ENCODE measurements at places on chromosomes 1 and 21.

DNA sequence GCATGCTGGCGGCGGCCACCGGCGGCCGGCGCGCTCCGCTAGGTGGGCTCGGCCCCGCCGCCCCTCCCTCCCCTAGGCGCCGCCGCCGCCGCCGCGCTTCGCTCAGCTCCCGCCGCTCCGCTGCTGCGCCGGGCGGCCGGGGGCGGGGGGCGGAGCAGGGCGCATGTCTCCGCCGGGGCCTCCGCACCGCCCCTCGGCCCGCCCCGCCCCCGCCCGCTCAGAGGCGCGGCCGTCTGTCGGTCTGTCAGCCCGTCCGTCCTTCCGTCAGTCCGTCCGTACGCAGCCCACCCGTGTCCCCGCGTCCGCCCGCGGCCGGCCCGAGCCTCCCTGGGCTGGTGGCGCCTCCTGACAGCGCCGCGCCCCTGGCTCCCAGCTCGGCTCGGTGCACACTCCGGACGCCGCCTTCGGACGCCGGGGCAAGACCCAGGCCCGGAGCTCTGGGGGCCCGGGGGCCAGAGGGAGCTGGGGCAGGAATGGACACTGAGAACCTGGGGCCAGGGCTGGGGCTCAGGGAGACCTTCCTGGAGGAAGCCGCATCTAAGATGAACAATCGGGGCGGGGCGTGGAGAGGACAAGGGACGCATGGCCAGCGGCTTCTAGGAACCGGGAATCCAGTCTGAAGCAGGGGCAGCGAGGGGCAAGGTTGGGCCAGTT is at the start of gene GPR153:
Gene GPR153, minus strand, starts transcription at position 138 of the 654 bp plus-strand sequence. CDS start 6,193 bp downstream, outside the sequence.
- DNase-seq = no peak

- no peak for DNase-seq
Observed at GRCh38 chr1:30906631-30907441, 1.7 kb downstream of the SDC3 start.

DNA sequence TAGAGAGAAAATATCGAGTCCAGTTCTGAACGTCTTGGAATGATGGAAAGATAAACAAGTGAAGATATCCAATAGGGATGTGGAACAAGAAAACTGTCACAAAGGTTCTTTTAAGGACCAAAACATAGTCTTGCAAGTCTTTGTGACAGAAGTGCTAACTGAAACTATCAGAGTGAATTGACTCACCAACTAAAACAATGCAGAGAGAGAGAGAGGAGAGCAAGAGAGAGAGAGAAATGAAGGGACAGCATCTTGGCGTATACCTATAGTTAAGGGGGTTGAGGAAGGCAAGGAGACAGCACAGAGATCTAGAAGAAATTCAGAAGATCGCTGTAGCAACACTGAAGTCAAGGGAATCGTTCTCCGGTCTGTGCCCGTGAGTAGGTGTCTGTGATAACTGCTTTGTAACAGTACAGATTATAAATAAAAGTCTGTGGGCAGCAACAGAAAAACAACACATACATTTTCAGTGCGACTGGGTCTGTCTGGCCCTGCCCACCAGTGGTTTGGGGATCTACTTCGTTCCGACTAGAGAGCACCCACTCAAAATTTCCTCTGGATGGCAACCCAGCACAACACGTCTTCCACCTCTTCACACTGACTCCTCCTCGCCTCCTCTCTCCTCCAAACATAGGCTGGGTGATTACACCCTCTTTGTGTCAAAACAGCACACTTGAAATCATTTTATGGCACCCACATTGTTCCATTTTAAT is 4.8 kb upstream of the COA6 start:
- DNase-seq = no peak

- no peak for DNase-seq
Observed at GRCh38 chr21:38847556-38847955, 41.8 kb downstream of the ETS2 start.

GRCh38 chr21:37251294-37251634 is 15.9 kb downstream of the VPS26C start:
- no peak for DNase-seq

- no peak for DNase-seq
Observed at GRCh38 chr1:153253076-153253475, 6.4 kb upstream of the LORICRIN start.

GRCh38 chr1:22778408-22778807 is 67.8 kb downstream of the EPHB2 start:
- DNase-seq = no peak

DNA sequence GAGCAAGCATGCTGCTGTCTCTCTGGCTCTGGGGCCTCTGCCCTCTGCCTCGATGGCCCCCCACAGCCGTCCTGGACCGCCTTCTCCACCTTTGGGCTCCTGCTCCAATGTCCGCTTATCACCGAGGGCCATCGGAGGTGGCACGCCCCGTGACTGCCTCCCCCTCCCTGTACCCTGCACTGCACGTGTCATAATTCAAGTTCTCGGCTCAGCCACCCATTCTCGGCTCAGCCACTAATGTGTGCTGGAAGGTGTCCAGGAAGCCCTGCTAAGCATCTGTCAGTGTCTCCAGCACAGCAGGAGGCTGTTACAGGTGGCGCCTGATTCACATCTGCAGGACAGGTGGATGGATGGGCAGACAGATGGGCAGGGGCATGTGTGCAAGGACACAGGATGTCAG is 45.5 kb downstream of the TP73 start:
- DNase-seq = no peak

DNA sequence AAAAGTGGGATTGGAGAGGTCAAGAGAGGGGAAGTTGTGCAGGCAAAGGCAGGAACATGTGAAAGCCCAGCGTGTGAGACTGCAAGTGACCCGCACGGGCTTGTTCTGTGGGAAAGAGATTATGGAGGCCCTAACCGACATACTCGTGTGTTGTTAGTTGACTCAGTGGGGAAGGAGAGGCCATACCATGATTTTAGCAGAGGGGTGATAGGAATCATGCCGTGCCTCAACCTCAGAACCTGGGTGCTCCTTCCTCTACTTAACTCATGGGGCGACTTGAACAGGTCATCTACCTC is 19.3 kb downstream of the PGLYRP3 start:
- DNase-seq = no peak

DNA sequence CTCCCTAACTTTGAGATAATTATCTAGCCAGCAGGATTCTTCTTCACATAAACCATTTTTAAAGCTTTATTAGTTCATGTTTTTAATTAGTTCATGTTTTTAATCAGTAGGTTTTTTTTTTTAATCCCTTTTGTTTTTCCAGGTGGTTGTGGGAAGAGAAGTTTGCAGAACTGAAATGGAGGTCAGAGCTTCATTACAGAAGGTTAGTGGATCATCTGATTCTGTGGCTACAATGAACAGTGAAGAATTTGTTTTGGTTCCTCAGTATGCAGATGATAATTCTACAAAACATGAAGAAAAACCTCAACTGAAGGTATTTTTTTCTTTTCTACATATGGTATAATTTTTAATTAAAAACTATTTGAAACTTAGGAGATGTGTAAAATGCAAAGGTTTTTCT is 59.7 kb downstream of the RABGAP1L start:
- DNase-seq = no peak

GRCh38 chr1:8512504-8512903 is 194.6 kb downstream of the SLC45A1 start:
- DNase-seq = no peak

GRCh38 chr1:178533121-178533946 is 20.4 kb downstream of the TEX35 start:
- DNase-seq = no peak

- no peak for DNase-seq
Observed at GRCh38 chr21:28338701-28339305, 653.9 kb downstream of the LTN1 start.

DNA sequence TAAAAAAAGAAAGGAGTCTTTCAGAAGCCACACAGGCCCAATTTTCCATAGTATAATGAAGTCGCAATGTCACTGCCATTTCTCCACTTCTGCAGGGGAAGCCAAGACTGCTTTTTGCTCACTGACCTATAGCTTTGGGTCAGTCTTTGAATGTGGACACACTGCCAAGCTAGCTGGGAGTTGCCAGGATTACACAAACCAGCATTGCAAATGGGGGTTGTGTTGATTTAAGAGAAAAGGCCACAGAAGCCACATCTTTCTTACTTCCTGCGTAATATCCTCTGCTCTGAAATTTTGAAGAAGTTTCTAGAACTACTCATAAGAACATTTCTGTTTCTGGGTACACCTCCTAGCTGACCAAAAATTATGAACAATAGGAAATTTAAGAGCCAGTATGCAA is 45.8 kb upstream of the SAMSN1 start:
- no peak for DNase-seq

GRCh38 chr1:113241237-113241636 is 149.1 kb upstream of the MAGI3 start:
- no peak for DNase-seq

GRCh38 chr1:61083013-61083806 is 849 bp downstream of the NFIA start:
- no peak for DNase-seq

- DNase-seq = no peak
Observed at GRCh38 chr1:48793863-48794262, 17.2 kb upstream of the BEND5 start.

DNA sequence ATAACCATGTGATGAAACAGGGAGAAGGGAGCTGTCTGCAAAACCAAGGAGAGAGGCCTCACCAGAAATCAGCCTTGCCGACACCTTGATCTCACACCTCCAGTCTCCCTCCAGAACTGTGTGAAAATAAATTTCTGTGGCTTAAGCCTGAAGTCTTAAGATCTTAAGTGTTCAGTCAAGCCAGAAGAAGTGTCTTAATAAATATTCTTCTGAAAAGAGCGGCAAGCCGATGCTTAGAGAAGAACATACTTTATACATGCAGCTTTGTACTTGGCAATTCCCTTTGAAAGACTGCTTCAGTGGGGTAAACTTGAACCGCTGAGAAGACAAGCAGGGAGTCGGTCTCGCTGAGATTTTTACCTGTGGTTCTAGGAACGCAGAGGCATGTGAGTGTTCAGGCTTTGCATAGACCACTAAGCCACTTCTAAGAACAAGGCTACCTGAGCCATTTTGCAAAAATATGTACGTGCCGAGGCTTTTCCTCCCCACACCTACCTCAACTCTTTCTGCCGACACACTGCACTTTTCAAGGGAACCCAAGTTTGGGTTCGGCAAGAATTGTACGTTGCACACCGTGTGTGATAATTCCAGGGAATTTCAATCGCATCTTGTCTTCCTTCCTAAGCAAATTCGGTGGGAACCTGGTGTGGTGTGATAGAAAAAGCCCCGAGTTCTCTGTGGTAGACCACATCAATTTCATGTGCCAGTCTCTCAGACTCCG is 3.4 kb downstream of the RUNX1 start:
- no peak for DNase-seq

- DNase-seq = no peak
Observed at GRCh38 chr1:100456880-100457279, 81.1 kb upstream of the GPR88 start.

DNA sequence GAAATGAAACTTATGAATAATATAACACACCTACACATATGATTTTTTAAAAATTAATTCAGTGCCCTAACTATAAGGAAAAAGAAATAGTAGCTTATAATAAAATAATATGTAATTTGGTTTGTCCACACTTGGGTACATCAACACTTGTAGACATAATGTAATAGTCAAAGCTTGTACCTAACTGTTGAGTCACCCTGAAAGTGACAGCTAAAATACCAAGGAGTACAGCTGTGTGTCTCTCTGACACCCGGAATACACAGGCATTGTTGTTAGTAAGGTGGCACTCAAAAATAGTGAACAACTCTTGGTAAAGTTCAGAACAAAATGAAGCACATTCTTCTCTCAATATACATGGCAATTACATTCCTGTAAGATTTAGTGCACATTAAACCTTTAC is 243.4 kb downstream of the TRABD2B start:
- no peak for DNase-seq

GRCh38 chr1:234647758-234648157 is 37.8 kb upstream of the IRF2BP2 start:
- DNase-seq = no peak

GRCh38 chr1:181134543-181135436 is 46.3 kb downstream of the IER5 start:
- DNase-seq = no peak

GRCh38 chr1:218521414-218522169 is 176.5 kb downstream of the TGFB2 start:
- no peak for DNase-seq

DNA sequence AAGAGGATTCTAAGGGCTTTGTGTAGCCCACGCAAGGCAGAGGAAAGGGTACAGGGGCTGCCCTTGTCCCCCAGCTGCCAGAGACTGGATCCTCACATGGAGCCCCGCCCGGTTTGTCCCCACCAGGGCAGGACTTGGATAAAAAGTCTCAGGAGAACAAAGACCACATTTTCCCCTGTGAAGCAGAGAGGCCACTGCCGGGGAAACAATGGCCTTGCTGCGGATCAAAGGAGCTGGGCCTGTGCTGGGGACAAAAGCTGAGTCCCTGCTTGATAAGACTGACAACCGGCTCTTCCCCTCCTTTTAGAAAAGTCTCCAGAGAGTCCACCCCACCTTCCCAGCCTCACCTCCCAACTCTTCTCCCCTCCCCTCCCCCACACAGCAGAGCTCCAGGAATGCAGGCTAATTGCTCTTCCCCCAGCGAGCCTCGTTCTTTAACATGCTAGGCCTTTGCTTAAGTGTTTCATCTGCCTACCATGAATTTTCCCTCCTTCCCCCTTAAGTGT is 142.4 kb downstream of the PLPP3 start:
- no peak for DNase-seq

DNA sequence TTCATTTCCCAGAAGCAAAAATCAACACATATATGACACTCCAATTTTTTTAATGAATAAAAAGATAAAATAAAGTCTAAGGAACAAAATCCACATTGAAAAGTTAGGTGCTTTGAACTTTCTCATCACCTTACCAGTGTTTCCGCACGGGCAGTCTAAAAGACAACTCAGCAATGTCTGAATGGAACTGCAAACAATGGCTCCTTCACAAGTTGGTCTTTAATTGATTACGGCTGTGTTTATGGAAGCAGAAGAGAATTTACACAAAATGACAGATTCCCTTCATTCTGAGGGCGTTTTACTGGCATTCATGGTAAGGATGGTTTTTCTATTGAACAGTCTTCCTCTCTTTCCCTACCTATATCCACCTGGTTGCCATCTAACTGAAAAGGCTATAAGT is 65.0 kb upstream of the RNPC3 start:
- DNase-seq = no peak

GRCh38 chr1:97759078-97759477 is 161.8 kb downstream of the DPYD start:
- DNase-seq = no peak

GRCh38 chr1:113875714-113876113 is 4.2 kb upstream of the PTPN22 start:
- DNase-seq = no peak

GRCh38 chr1:172112576-172112975 is 271.3 kb downstream of the DNM3 start:
- no peak for DNase-seq
